ENCODE measurements at places on chromosomes 2 and 18.
A peak's percentile ranks its signal among the peaks of the same experiment; 100 is the strongest.

GRCh38 chr18:36149514-36150289, 20.0 kb downstream of the ELP2 start:
- DNase-seq: no peak

DNA sequence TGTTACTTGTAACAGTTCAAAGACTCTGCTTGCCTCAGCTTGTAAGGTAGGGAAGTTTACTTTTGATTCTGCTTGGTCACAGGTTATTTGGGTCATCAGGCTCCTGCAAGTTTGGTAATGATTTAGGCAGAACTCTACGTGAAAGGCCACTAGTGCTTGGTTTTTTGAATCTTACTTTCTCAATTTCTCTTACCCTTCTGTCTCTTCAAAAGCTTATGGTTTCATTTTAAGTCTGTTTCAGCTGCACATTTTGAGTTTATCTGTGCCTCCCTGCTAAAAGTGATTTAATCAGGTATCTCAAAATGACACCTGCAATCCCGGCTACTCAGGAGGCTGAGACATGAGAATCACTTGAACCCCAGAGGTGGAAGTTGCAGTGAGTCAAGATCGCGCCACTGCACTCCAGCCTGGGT, 26.3 kb upstream of the MOCOS start:
- no peak for DNase-seq

GRCh38 chr2:199409759-199410529, 47.8 kb downstream of the SATB2 start:
- no peak for DNase-seq

DNA sequence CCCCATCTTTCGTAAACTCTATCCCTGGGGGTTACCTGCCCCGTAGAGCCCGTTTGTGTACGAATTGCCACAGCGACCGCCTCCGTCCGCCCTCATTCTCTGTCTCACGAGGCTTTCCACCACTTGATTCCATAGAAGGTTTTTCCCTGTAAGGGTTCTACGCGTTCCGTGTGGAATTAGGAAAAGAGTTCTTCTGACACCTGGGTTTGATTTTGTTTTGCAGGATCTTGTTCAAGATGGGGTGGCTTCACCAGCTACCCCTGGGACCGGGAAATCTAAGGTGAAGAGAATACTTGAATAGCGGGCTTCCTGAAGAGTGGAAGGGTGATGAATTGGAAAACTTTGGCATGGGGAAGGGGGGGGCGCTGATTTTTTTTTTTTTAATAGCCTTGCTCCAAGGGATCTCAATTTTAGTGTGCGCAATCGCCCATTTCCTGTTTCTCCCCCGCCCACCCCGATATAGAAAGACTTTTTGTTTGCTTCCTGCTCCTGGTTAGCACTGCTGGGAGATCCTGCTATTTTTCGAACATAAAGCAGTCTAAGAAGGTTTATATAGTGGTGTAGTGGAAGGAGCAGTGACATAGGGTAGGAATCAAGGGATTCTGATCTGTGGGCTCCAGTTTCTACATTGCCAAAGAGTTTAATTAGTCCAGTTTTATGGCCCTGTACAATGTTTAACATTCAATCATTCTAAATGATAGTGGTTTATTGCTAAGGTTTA, 564 bp downstream of the GCC2 start:
- no peak for DNase-seq

GRCh38 chr18:72107647-72108383, 436.3 kb downstream of the CBLN2 start:
- DNase-seq: no peak

DNA sequence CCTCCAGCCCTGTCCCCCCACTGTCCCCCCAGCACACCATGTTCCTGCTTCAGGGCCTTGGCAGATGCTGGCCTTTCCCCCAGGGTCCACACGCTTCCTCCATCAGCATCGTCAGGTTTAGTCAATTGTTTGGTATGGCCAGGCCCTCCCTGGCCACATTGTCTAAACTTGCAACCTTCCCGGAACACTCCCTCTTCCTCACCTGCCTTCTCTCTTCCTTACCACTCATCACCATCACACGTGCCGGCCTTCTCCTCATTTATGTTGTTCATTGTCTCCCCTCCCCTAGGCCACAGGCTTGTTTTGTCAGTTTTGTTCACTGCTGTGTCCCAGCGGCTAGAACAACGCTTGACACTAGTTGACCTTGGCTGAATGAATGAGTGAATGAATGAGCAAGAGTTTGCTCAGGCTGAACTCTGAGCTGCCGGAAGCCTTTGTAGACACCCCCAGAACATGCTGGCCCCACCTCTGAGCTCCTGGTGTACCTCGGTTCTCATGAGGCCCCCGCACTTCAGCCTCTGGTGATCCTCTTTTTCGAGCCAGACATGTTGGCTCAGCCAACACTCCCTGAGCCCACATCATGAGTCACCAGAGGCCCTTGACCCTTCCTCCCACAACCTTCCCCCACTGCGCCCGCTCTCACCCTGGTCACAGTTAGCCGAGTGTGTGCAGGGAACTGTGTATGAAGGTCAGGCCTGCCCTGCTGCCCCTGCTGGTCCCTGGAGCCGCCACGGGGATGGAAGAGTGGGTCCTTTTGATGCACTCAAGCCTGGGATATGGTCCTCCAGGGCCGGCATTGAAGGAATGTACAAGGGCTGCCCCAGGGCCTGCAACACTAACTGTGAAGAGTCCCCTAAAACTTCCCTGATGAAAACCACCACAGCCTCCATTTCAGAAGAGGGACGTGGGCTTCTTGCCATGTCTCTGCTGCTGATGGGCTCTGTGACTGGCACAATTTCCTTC, 57.5 kb downstream of the HS1BP3 start:
- DNase-seq: no peak

DNA sequence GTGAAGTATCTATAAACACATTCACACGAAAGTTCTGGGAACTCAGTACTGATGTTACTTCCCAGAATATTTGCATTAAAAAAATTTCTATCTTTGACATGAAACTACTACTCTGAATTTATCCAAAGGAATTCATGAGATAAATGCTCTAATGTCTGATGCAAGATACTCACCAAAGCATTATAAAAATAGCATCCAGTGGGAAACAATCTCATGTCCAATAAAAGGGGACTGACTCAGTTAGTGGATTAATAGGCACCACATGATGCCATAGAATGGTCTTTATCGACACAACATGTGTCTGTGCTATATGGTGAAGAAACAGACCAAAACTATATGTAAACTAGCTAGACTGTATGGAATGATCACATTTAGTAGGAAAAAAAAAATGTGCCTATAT, 33.9 kb downstream of the LAMA3 start:
- DNase-seq: no peak

DNA sequence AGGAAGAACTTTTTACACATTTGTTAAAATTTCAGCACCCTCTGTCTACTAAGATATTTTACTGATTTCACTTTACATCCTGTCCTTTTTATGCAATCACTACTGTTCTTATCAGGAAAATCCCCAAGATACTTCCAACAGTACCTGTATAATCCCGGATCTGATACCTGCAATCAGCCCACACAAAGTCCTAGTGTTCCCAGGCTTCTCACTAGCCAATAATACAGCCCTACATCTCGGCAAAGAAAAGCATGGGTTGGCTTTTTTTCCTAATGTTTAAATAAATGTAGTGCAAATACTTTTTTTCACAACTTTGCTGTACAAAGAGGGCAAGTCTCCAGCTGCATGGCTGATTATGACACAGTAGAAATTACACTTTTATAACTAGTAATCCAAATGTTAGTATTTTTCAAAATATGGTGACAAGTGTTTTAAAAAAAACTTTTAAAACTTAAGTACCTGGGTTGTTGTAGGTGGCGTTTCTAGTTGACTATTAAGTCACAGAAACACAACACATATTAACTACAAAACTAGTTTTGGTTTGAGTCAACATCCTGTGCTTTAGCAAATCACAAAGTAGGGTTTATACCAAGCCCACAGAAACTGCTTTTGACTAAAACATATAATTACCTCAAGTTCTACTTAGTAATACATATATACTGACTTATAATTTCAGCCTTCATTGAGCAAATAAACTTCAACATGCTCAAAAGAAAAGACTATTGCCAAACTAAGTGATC, 19.5 kb downstream of the CNOT11 start:
- DNase-seq: no peak

GRCh38 chr18:73827801-73828200, 319.8 kb downstream of the FBXO15 start:
- DNase-seq: no peak

GRCh38 chr18:44857081-44857480, 176.4 kb downstream of the SETBP1 start:
- DNase-seq: no peak

- DNase-seq: no peak
These were observed 22.6 kb downstream of the EIPR1 start for GRCh38 chr2:3354986-3355385.

DNA sequence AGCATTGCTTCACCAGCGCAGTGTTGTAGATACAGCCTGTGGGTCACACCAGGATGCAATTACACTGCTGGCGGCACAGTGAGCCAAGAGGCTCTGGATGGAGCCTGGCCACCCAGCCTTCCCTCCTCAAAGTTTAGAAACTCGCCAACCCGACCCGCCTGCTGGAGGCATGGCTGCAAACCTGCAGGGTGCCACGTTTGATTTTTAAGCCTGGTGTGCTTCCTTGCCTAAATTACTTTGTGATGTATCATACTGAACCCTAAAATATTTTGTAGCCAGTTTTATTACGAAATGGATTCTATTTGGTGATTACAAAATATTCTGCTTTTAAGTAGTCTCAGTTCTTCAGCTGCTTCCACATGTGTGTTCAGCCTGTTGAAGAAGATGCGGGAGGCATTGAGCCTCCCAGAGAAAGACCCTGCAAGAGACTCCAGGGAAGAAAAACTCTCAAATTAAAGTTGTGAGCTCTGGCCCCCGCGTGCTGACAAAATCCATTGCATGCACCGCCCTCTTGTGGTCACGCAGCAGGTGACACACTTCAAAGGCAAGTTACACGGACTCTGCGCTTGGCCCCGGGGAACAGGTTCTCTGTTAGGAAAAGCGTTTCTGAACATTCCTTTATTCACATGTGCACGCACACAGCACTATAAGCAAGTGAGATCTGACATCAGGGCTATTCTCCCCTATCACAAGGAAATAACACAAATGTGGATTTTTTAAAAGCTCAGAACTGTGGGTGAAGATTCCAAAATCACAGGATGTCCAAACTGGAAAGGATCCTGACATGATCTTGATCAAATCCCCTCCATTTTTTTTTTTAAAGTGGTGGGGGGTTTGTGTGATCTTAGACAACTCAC, 63.0 kb upstream of the TWIST2 start:
- peak; percentile 29 for DNase-seq

GRCh38 chr2:239259603-239260298, 141.1 kb downstream of the HDAC4 start:
- DNase-seq: no peak

- DNase-seq: no peak
These were observed 650.1 kb downstream of the SLC4A3 start for GRCh38 chr2:220277445-220277975.

DNA sequence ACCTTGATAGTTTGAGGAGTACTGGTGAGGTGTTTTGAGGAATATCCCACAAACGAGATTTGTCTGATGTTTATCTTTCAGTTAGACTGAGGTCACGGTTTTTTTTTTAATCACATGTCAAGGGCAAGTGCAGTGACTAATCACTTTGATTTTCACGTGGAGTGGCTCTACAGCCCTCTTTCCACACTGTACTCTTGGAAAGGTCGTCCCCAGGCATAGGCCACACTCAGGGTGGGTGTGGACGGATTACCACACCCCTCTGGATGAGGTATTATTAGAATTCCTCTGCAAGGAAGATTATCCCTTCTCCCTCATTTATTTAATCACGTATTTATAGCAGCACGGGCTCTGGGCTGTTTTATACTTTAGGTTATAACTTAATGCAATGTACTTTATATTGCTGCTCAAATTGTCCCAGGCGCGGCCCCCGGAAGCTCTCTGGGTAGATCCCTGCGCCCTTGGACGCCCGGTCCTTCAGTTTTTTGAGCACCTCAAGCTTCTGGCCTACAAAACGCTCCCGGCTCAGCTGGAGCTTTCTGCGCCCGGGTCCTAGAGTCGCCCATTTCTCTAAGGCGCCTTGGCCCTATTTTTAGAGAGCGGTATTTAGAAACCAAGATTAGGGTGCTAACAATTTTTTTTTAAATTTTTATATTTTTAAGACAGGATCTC, 515 bp upstream of the PLEKHB2 start:
- DNase-seq: peak; percentile 69

- no peak for DNase-seq
These were observed 8.4 kb upstream of the ANXA4 start for GRCh38 chr2:69733342-69734034.

- DNase-seq: no peak
These were observed 63.6 kb downstream of the CIB4 start for GRCh38 chr2:26577442-26578112.

- no peak for DNase-seq
These were observed 266.9 kb downstream of the GLI2 start for GRCh38 chr2:121002597-121002996.

Measured in caudate nucleus (tissue), 63 donors.